ENCODE measurements at places on chromosomes 1 and 21.

- no peak for DNase-seq
These were observed 624.8 kb upstream of the PTBP2 start for GRCh38 chr1:96096613-96097321.

- no peak for DNase-seq
These were observed 287.7 kb downstream of the SDCCAG8 start for GRCh38 chr1:243543501-243543900.

GRCh38 chr1:76084029-76084627 lies 9.6 kb downstream of the ST6GALNAC3 start:
- no peak for DNase-seq

DNA sequence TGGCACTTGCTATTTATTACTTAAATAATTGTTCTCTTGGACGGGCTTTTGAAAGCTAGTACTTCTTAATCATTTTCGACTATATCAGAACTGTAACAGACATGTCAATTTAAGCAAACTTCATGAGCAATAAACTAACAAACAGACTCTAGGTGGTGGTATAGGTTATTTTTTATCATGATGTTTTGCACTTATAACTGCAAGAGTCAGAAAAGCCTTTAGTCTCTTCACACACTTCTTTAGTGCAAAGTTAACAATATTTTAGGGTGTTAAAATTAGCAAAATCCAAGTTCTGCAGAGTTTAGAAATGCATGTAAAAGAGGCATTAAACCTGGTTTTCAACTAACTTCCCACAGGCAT lies 2.2 kb downstream of the NRIP1 start:
- DNase-seq = no peak

GRCh38 chr1:67013573-67013972 lies 40.4 kb downstream of the SLC35D1 start:
- DNase-seq = no peak

- no peak for DNase-seq
These were observed 8.6 kb upstream of the IGSF21 start for GRCh38 chr1:18099026-18099425.

DNA sequence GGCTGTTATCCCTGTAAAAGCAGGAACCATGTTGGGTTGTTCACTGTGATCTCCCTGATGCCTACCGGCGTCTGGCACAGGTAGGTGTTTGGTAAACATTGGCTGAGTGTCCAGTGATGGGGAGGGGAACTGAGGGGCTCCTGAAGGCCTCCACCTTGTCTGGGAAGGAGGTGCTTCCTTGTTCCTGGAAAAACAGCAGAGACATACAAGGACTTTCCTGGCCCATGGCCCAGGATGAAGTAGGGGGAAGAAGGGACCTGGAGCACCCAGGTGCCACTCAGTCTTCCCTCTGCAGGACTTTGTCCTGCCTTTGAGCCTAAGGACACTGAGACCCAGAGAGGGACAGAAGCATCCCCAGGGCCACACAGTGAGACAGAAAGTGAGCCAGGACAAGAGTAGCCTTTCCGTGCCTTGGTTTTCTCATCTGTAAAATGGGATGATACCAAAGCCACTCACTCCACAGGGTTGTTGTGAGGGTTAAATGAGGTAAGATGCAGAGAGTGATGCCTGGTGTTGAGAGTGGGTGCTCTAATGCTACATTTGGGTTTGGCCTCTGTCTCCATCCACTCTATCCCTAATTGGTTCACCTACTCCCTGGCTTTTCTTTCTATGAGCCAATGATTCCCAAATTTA lies 6.1 kb upstream of the HEYL start:
- no peak for DNase-seq

DNA sequence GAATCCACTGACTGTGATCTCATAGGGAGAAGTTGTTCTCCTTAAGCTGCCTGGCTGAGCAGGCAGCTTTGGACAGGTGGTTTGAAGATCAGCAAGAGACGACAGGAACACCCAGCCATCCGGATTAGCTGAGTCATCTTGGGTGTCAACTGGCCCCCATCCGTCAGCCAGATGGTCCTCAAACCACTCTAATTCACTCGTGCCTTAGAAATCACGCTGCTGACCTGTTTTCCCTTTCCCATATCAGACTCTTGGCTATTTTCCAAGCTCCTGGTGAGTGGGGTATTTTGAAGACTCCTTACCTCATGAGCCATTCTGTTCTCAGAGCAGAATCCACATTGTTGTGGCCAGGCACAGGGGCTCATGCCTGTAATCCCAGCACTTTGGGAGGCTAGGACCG lies 149.1 kb upstream of the L1TD1 start:
- DNase-seq = no peak

DNA sequence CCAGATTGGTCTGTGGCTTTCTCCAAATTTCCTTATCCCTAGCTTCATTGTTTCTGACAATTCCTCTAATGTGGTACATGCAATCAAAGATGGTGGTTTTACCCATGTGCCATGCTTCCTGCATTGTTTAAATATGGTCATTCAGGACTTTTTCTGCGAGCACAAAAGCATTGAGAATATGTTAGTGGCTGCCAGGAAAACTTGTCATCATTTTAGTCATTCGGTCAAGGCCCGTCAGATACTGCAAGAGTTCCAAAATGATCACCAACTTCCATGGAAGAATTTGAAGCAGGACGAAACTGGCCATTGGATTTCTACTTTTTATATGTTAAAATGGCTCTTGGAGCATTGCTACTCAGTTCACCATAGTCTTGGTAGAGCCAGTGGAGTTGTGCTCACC lies 3.7 kb downstream of the ZBED6 start:
- no peak for DNase-seq

DNA sequence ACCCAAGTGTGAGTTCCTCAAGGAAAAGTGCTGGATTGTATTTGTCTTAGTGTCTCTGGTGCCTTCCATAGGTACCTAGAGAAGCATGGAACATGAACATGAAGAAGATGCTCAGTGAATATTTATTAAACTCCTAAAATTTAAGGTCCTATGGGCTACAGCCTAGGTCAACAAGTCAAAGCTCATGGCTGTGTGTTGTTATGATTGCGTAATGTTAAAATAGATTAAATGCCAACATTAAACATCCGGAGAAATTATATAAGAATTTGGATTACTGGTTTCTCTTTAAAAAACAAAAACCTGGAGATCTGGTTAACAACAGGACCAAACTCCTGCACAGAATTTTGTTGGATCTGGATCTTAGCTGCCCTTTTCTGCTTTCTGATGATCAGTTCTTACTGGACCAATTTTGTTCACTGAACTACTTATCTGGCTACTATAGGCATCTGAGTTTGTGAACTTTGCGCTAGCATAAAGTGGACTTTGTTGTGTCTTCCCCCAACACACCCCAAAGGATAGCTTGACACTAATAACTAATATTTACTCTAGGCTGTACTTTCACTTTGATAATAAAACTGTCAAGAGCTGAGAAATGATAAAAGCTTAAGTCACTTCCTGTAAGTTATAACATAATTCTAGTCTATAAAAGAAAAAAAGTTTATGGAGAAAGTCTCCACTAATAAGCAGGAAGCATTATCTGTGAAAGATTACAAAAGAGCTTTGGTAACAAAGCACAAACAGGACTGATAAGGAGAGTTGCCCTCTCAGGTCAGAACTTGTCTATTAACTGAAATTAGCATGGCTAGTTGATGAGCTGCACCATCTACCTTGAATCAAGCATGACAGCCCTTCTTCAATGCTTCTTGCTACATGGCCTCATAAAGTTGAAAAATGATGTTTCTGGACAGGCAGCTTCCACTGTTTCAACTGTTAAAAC lies 20.7 kb downstream of the F5 start:
- DNase-seq = no peak

DNA sequence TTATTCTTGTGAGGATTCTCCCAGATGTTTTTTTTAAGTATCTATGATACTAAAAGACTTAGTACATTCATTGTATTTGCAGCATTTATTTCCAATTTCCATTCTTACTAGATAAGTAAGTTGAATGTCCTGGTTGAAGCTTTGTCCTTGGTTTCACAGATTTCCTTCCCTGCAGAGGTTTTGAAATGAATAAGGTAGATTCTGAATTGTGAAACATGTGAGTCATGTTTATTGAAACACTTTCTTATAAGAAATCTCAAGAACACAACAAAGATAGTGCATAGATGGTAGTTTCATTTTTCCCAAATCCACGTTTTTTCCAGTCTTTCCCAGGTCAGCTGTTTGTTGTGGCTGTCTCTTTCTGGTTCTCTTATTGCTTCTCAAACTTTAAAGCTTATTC lies 24.8 kb downstream of the GABPA start:
- DNase-seq = no peak

DNA sequence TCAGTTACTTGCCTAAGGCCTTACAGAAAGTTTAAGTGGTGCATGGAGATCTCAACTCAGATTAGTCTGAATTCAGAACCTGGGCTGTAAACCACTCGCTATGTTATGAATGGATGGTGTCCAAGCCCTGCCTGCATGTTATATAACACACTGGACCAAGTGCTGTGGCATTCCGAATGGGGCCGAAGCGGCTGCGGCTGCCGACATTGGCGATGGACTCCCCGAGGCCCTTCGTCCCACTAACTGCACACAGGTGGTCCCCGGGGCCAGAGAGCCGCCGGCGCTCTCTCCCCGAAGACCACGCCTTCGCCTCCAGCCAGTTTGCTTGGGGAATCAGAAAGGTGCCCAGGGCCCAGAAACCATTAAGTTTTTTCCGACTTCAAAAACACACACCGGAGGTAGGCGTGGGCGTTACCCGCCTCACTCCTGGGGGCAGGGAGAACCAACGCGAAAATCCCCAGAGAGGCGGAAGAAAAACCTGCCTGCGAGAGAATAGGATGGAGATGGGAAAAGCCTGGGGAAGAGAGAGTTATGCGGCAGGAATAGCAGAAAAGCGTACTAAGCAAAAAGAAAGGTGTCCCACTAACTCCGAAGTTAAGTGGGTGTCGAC lies 579 bp upstream of the TENT5C start:
- no peak for DNase-seq

DNA sequence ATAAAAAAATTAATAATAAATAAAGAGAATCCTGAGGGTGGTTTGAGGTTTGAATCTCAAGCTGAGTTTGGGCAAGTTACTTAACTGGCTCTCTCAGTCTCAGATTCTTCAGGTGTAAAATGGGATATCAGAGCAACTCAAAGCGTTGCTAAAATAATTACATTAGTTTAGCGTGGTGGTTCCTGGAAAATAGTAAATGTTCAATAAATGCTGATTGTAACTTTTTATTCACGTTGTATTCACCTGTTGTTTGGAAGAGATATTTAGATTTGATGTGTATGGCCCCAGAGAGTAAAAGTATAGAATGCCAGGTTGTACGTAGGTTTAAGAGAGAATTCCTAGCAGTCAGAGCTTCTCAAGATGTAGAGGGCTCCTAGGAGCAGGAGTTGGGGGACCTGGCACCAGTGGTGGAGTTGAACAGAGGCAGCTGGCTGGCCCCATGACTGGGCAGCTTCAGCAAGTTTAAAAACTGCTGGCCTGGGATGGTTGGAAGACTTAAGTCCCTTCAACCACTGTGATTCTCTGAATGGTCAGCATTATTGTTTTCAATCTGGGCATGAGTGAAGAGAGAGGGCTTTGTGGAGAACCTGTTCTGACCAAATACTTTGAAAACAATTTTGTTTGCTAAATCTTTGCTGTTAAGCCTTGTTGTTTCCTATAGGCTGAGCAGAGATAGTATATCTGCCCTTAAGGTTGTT lies 22.4 kb downstream of the PRCC start:
- no peak for DNase-seq

DNA sequence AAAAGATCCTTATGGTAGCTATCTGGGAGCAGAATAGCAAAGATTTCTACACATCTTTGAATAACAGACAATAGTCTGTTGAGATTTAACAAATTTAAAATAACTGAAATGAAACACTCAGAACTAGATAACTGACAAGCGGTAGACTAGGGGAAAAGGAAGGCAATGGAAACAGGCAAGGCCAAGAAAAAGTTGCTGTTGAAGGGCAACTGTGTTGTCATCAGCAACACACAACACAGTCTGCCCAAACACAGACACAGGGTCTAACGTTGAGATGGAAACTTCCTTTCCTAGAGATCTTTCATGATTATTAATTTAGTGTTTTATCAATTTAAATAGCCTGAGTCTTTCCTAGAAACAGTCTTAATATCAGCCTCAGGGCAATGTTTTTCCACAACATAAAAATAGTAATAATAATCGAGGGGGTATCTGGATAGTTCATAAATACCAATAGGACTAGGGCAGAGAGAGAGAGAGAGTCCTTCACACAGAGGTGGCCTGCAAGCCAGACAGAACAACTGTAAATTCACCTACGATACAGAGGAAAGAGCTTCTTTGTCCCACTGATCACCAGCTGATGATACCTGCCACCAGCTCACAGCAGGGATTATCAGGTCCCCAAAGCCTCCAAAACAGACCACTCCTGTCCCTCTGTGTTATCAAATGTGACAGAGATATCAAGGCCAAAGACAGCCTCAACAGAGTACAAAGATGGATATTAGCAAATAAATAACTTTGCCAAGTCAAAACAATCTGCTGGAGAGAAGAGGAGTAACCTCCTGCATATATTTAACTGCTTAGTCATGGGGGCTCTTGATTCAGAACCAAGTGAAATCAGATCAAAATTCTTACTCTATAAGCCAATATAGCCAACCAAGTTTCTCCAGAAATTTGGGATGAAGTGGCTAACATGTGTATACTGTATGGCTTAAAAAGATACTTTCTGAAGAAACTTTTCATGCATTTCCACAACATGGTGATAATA lies 245.3 kb downstream of the SLC45A1 start:
- DNase-seq = no peak

DNA sequence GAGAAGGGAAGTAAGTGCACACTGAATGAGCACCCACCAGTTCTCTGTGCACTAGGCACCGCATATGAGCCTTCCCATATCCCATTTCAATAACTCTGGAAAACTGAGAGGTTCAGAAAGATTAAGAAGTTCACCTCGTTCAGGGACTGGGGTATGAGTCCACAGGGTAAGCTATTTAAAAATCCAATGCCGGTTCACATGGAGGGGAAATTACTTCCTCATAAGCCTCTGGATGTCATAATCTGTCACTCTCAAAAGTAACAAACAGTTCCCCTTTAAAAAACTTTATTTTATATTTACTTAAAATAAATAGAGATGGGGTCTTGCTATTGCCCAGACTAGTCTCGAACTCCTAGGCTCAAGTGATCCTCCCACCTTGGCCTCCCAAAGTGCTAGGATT lies 1.9 kb downstream of the OR2B11 start:
- no peak for DNase-seq

DNA sequence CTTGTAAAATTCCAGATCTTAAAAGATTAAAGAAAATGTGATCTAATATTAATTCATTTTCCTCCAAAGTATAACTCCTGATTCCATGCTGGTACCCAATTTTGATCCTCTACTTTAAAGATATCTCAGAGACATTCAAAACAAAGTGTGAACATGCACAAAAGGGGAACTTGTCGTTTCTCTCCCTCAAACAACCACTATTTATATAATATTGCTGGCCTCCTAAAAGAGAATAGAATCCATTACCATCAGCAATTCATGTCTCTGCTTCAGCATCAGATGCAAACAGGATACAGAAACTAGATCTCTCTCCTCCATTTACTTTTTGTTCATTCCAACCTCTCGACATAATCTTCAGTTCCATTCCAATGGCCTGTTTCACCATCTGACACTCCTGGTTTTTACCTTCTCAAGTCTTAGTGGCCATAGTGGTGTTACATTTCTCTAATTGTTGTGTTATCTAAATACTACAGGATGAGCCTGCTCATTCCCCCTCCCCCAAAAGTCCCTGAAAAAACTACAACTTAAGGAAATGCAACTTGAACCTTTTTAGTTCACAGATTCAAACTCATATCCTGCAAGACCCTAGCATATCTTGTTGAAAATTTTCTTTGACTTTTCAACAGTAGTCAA lies 4.1 kb downstream of the NRIP1 start:
- DNase-seq = no peak

- DNase-seq = no peak
These were observed 14.9 kb downstream of the FASLG start for GRCh38 chr1:172673761-172674160.
